NCI-H748 treated with DMSO at 0.1 percent for 48 hours (cell line): ENCODE measurements at places on chromosomes 7 and 10.

- DNase-seq: no peak
Observed at GRCh38 chr7:27151341-27151930, 947 bp downstream of the HOXA3 start.

DNA sequence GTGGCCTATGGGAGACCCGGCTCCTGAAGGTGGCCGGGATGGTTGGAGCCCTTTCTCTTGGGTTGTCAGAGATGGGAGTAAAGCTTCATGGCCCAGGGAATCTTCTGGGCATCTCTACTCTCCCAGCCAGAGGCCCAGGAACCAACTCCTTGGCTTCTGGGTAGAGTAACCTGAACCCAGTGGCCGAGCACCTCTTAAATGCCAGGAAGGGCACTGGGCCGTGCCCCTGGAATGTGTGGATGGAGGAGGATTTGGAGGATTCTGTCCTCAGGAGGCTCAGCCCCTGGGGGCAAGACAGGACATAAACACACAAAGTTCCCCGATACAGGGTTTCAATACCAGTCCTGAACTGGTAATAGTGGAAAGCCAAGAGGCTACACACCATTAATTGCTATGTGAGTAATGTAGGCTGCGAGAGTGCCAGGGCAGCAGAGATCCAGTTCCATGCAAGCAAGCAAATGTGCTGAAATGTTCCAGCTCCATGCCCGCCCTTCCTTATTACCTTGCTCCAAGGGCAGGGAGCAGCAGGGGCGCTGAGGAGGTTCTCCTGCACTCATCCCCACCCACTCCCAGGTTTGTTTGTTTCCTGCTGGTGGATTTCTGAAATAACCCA lies 1.2 kb downstream of the PALD1 start:
- DNase-seq: no peak

DNA sequence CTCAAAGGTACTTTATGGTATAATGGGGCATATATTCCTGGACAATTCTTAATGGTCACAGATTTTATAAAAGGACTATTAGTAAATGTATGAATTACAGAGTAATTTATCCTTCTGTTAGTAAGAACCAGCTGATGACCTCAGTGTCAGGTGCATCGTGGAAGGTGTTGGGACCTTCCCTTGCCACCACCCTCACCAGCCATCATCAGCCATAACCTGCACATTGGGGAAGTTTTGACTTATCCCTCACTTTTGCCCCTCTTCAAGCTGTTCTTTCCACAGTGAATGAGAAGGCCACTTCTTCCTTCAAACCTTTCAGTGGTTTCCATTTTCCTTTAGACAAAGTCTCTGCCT lies 52.2 kb downstream of the FIGNL1 start:
- no peak for DNase-seq

GRCh38 chr7:12481722-12482121 lies 78.1 kb upstream of the VWDE start:
- no peak for DNase-seq

DNA sequence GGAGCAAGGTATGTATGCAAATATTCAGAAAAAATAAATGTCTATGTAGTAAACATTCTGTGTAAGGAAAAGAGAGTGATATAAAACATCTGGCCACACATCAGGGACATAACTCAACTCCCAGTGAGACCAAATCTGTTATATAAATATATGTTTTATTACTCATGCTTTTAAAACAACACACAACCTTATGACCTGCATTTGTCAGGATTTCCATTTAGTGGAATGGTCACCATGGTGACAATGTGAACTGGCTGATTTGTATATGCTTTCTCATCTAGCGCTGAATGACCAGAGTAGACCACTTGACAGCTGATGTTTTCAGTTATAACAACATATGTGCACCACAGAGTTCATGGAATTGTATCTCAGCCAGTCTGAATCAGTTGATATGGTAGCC lies 551.7 kb downstream of the HTR7 start:
- peak; percentile 31 for DNase-seq

DNA sequence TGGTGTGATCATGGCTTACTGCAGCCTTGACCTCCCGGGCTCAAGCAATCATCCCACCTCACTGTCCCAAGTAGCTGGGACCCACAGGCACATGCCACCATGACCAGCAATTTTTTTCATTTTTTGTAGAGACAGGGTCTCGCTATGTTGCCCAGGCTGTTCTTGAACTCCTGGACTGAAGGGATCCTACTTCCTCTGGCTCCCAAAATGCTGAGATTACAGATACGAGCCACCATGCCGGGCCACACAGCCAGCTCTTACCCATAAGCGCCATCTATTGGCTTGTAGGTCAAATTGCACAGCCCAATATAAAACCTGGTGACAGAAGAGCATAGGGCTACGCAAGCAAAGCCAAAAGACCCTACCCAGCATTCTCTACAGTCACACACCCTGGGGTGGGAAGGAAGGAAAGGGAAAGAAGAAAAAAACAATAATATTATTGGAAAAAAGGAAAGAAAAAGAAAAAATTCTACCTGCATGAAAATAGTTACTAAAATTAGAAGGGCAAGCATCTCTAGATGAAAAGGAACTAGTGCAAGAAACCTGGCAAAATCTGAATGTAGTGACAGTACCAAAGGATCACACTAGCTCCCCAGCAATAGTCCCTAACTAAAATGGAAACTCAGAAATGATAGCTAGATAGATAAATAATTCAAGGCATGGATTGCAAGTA lies 29.4 kb upstream of the AMPH start:
- peak; percentile 66 for DNase-seq

GRCh38 chr7:17617857-17618651 lies 319.6 kb downstream of the AHR start:
- no peak for DNase-seq

- DNase-seq: no peak
Observed at GRCh38 chr10:13887761-13888160, 301.0 kb downstream of the PRPF18 start.

- no peak for DNase-seq
Observed at GRCh38 chr10:105023211-105024111, 382.4 kb downstream of the SORCS3 start.

GRCh38 chr10:6562221-6562620 lies 17.9 kb downstream of the PRKCQ start:
- DNase-seq: no peak

DNA sequence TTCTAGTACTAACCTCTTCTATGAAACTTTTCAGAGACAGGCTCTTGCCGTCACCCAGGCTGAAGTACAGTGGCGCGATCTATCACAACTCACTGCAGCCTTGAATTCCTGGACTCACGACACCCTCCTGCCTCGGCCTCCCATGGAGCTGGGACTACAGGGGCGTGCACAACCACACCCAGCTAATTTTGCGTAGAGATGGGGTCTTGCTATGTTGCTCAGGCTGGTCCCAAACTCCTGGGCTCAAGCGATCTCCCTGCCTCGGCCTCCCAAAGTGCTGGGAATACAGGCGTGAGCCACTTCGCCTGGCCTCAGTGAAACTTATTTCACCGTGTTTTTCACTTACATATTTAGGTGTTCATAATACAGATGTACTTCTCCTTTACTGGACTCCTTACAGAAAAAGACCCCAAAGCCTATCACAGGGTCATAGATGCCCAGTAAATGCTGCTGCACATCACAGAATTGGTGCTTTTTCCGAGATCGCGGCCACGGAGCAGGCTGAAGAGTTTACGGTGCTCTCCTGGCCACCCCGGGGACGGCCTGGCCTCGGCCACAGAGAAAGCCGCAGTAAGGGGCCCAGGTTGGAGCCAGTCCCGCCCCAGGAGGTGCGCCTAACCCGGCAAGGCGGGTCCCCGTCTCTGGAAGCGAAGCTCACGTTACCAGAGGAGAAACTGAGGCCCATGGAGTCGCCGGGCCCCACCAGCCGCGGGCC lies 595 bp downstream of the TBL2 start:
- DNase-seq: no peak

DNA sequence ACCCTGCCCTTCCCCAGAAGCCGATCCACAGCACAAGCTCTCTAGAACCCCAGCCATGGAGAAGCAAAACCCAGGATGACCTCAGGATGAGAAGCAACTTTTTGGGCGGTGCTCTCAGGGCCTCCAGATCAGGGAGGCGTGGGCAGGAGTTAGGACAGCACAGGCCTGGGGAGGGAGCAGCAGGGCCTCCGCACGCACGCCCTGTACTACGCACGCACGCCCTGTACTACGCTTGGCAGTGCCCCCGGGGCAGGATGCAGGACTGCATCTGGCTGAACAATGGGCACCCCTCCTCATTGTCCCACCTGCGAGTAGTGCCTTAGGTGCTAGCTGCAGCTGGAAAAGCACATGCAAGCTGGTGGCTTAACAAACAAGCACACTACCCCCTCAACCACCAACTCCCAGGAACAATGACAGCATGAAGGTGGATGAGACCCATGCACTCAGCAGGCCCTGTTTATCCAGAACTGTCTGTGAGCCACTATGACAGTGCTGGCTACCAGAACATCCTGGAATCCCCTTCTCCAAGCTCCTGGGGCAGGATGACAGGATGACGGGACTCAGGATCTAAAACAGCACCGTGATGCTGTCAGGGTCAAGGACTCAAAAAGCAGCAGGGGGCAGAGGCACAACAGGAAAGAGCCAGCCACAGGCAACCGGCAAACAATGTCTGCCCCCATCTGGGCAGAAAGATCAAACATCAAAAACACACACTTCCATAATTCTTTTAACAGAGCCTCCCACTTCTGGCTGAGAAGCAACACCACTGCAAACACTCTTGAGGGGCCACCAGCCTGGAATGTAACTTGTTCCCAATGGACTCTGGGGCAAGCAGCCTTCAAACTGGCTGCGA lies 11.8 kb downstream of the PODXL start:
- no peak for DNase-seq

- no peak for DNase-seq
Observed at GRCh38 chr10:98815039-98815885, 368.5 kb upstream of the HPS1 start.

DNA sequence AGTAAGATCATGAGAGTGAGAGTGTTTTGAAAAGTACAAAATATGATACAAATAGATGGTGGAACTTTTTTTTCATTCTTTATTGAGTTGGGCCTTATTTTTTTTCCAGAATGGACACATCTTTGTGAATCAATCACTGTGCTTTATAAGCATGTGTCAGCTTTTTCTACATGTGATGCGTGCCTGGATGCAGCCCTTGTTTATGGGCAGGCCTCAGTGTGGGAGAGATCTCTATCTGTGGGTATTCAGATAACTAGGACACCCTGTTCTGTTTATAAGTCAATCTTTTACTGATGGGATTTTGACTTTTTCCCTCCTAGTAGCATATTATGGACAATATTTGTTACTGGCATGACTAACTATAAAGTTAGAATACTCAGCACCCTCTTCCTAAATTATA lies 42.9 kb upstream of the IKZF1 start:
- no peak for DNase-seq

DNA sequence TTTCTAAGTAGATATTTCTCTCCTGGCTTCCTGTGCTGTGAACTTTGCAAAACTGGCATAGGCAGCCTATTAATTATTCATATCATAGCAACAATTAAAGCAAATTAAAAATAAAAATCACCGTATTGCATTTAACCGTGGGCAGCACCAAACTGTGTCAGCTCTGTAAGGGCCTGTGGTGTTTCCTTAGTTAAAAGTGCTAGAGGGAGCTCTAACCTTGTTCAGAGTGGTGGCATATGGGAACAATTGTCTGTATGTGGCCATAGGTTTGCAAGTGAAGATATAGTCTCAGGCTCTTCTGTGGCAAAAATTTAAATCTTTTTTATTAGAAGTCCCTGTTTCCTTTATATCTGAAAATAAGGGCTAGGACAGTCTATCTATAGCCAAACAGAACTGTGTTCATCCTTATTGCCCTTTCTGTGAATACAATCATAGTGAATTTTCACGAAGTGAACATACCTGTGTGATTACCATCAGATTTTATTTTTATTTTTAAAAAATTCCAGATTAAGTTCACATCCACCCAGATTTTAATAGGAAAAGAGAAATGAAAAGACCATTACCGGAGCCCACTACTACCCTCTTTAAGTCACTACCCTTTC lies 92.6 kb downstream of the POLL start:
- DNase-seq: peak; percentile 4

- DNase-seq: no peak
Observed at GRCh38 chr7:11811709-11812108, 20.3 kb downstream of the THSD7A start.

- DNase-seq: no peak
Observed at GRCh38 chr10:111298031-111298430, 221.2 kb downstream of the ADRA2A start.

DNA sequence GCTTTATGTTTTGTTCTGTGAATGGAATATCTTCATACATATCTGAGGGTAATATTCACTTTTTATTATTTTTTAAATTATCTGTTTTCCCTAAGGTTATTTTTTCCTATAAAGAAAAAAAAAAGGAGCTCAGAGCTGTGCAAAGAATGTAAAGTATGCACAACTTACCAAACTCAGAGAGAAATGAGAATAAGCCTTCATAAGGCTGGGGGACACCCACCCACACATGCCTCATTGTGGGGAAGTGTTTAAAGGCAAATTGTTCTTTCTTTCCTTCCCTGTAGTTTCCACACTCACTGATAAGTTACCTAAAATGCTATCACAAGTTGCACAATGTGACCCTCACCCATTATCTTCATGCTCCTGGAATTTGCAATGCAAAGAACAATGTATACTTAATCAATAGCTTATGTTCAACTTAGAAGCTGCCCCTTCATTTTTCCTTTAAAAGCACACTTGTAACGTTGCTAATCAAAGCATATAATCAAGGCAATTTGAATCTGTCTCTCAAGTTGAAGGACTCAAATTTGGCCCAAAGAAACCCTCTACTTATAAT lies 108.1 kb downstream of the GNAT3 start:
- no peak for DNase-seq

GRCh38 chr7:130875-131780 lies 61.2 kb upstream of the FAM20C start:
- no peak for DNase-seq

DNA sequence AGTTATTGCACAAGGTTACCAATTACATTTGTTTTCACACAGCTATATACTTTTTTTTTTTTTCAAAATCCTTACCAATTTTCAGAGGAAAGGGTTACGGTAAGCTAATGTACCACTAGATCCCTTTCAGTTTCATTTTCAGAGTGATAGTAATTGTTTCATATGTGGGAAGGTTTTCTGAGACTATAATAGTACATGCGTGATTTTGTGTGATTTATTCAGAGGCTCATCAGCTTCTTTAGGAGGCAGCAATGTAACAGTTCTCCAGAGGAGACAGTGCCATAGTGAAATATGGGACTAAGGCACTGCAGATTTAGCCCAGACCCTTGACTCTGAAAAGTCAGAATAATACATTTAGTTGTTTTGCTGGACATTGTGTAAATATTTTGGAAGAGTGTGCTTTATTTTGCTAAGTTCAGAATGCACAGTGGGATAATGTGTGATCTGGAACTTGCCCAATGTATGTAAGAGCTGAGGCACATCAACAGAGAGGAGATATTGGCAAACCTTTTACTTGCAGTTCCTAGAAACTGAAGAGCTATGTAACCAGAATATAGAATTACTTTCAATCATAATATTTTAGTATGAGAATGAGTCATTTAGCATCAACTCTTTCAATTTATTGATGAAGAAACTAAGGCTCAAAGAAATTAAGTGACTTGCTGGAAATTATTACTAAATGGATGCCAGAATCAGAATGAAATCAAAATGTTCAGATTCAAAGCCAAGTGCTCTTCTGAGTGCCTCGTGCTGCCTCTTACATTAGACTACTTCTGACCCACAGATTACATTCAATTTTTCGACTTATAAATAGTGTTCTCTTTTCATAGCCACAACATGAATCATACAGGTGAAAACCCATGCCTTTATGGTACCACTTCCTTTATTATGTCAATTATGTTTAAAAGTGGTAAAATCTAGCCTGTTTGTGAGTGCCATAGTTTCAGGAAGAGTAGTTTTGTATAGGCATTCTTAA lies 207.7 kb upstream of the TEX47 start:
- DNase-seq: no peak
